ENCODE measurements at places on chromosomes 5 and 9. TPM values are rescaled to one million over a fixed set of nuclear protein-coding genes. Genes with fewer than 3 reads are reported as not detected.

DNA sequence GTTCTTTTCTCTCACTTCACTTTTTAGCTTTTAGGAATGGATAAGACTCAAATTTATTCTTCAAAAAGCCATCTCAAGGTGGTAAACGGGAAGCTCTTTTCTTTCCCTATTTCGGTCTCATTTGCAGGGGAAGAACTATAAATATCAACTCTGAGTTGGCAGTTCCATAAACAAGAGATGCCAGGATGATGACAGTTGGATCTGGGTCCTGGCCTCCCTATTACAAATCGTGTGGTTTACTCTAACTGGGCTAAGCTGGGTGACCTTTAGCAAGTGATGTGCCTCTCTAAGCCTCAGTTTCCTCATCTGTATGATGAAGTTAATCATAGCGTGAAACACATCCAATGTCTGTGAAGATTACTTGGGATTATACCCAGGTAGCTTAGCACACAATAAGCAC is 44.2 kb downstream of the TLE4 start:
- DNase-seq: no peak

DNA sequence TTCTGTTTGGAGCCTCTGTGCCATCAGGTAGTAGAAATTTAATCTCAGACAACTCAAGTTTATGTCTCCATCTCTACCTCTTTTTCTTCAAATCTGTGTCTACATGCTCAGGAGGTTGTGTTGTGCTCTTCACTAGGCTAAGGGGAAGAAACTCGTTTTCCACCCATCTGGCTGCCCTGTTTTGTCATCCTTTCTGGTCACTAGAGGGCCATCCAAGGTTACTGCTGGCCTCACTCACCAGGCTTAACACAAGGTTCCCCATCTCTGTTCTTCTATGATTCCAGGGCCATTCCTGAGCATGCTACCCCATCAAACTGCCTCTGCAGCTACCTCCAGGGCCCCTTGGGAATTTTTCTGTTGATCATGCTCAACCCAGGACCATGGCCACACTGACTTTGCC is 213.3 kb upstream of the FBXL7 start:
- no peak for DNase-seq

DNA sequence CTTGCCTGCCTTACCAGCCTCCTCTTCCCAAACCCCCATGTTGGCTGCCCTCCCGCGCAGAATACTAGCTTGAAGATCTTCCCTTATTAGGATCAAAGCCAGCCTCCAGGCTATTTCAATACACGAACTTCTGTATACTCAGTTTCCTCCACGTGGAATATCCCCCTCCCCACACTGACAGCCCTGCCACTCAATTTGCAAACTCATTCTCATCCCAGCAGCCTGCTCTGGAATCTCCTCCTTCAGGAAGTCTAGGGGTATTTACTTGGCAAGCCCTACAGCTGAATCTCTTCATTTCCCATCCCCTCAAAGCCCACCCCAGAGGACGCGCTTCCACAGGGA is 157.0 kb upstream of the SMIM23 start:
- no peak for DNase-seq

The FOXD4L4 gene
- total RNA-seq: 1.8 TPM

All from Calu3 (cell line).